ENCODE measurements at places on chromosomes 1 and 21. TPM values are rescaled to one million over a fixed set of nuclear protein-coding genes. Genes with fewer than 3 reads are reported as not detected.

- no peak overlapping the region for H3K27ac ChIP-seq
- no peaks in the 10 kb centered on the region for H3K4me1 ChIP-seq
- no peak overlapping the region for H3K4me3 ChIP-seq
- no peaks in the 10 kb centered on the region for H3K27me3 ChIP-seq
- no peak for DNase-seq
- no peaks in the 10 kb centered on the region for H3K36me3 ChIP-seq
These were observed 39.8 kb downstream of the CD53 start for GRCh38 chr1:110912784-110913183.

DNA sequence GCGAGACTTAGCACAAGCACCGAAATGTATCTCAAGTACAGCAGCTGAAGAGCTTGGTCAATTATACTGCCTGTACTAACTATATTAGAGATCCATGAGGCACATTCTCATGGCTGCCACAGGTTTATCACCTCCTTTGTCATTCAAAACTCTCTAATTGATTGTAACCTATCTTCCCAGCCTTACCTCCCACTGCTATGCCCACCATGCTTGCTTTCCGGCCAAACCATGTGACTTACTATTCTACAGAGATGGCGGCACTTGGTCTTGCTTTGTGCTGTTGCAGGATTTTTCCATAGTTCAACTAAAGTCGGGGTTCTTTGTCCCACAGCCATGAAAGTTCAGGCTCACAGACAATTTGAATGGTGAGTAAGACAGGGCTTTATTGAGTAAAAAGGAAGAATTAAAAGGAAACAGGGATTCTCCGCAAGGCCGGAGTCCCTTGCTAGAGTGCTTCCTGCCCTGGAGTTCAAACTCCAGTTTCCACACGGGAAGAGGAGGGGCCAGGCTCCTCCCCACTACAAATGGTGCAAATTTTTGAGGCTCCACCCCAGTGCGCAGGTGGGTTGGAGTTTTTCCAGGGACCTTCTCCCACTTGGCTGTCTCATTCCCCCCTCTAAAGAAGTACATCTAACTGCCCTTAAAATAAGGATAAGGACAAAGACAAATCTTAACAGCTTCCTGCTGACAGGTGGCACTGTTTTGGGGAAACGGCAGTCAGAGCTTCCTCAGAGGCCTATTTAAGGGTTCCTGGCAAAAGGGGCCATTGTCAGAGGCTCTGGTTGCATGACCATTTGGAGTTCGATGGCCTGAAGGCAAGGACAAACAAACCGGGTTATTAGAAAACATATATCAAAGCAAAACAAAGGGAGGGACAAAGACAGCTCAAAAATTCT, 28.7 kb downstream of the FMO2 start:
- peaks cover 11% of the 10 kb centered on the region for H3K4me1 ChIP-seq
- H3K27ac ChIP-seq, result no peak overlapping the region
- H3K36me3 ChIP-seq, result no peaks in the 10 kb centered on the region

GRCh38 chr21:33042812-33043211, 17.1 kb downstream of the OLIG2 start:
- H3K27me3 ChIP-seq, result peaks cover 58% of the 10 kb centered on the region
- H3K4me1 ChIP-seq, result no peaks in the 10 kb centered on the region
- no peak overlapping the region for H3K27ac ChIP-seq

DNA sequence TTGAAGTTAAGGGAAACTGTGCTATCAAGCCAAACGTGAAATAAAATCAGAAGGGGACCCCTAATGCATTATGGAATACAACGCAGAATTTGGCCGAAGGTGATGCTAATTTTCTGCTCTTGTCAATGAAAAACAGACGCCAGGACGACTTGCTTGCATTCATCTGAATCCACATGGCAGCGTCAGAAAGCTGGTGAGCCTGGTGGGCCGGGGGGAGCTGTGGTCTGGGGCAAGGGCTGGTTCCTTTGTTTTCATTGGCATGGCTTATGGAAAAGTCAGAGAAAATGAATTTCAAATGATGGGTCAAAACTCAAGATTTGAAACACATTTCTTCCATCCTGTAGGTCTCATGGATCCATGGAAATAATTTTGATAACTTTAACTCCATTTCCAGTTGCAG, 86.4 kb upstream of the RUNX1 start:
- H3K36me3 ChIP-seq, result no peaks in the 10 kb centered on the region
- DNase-seq, result no peak
- no peak overlapping the region for H3K27ac ChIP-seq
- no peak overlapping the region for H3K4me3 ChIP-seq

DNA sequence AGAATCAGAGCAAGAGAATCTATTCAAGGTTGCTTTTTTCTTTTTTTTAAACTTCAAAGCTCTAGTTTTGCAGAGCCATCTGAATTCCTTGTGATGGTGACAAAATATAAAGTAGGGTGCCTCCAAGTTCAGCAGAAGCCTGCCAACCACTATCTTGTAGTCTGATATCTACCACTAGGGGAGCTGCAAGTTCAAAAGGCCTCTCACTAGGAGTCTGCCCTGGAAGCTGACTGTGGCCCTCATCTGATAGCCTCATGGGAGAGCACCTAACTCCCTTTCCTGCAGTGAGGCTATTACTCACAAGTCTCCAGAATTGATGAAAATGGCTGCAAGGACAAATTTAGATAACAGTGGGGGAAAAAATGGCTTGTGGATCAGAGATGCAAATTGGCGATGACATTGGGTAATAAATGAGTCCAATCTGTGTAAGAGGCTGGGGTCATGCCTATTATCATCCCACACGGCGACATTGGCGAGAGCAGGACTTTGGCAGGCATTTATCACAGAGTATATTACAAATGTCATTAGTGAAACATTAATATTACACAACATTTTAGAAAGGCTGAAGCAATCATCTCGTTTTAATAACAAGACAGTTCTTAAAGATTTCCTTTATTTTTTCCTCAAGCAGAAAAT, 10.7 kb upstream of the ZP4 start:
- no peaks in the 10 kb centered on the region for H3K27me3 ChIP-seq
- H3K4me1 ChIP-seq, result no peaks in the 10 kb centered on the region
- H3K36me3 ChIP-seq, result no peaks in the 10 kb centered on the region
- no peak overlapping the region for H3K27ac ChIP-seq
- no peak overlapping the region for H3K4me3 ChIP-seq
- no peak for DNase-seq

GRCh38 chr1:73800376-73800775, 397.6 kb downstream of the LRRIQ3 start:
- H3K4me1 ChIP-seq, result no peaks in the 10 kb centered on the region
- H3K27me3 ChIP-seq, result no peaks in the 10 kb centered on the region
- H3K4me3 ChIP-seq, result no peak overlapping the region
- DNase-seq, result no peak
- no peak overlapping the region for H3K27ac ChIP-seq

DNA sequence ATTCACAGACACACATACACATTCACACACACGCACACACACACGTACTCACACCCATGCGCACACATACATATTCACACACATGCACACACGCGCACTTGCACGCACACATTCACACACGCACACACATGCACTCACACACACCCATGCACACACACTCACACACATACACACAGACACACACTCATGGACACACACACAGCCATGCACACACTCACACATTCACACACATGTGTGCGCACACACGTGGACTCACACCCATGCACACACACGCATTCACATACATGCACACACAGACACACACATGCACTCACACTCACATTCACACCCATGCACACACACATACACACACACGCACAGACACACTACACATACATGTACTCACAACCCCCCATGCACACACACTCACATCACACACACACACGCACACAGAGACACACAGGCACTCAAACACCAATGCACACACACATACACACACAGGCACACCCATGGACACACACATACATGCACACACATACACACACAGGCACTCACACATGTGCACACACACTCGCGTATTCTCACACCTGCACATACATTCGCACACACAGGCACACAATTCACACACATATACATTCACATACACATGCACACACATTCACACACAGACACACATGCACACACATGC, 589.1 kb downstream of the PTPRU start:
- no peak overlapping the region for H3K4me3 ChIP-seq
- no peaks in the 10 kb centered on the region for H3K4me1 ChIP-seq
- no peak for DNase-seq
- no peaks in the 10 kb centered on the region for H3K36me3 ChIP-seq
- peaks cover 60% of the 10 kb centered on the region for H3K27me3 ChIP-seq
- H3K27ac ChIP-seq, result no peak overlapping the region

DNA sequence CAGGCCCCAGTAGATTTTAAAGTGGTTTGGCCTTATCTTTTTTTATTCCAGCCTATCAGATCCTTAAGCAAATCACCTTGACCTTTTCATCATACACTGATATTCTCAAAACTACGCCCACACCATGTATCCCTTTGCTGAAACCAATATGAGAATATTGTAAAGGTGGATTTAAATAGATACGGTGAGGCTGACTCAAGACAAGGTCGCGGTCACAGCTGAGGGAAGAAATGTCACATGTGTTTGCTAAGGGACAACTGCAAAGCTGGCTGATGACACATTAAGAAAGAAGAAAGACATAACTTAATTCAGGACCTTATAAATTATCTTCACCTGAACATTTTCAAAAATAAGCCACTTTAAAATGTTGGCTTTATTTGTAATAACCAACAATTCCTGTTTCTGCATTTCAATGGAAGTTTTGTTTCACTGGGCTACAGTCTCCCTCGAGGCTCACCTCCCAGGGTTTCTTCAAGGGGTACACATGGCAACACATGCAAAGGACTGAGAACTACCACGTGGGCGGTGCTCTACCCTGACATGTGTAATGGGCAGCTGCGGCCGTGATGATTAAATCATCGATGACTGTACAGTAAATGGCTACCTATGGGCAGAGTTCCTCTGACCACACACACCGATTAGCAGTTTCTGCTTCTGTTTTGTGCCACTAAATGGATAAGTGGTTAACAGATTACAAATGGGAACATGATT, 189.5 kb downstream of the SIPA1L2 start:
- H3K27ac ChIP-seq, result no peak overlapping the region
- no peaks in the 10 kb centered on the region for H3K27me3 ChIP-seq
- H3K4me3 ChIP-seq, result no peak overlapping the region
- H3K36me3 ChIP-seq, result peaks cover 52% of the 10 kb centered on the region
- H3K4me1 ChIP-seq, result peaks cover 6% of the 10 kb centered on the region

GRCh38 chr1:33364565-33364918, 43.6 kb upstream of the A3GALT2 start:
- peaks cover 45% of the 10 kb centered on the region for H3K4me1 ChIP-seq
- no peak overlapping the region for H3K4me3 ChIP-seq
- no peak for DNase-seq
- H3K27me3 ChIP-seq, result no peaks in the 10 kb centered on the region
- peak overlapping the region; percentile 33 for H3K27ac ChIP-seq

- no peaks in the 10 kb centered on the region for H3K36me3 ChIP-seq
- H3K27ac ChIP-seq, result peak overlapping the region; percentile 6
- peaks cover 29% of the 10 kb centered on the region for H3K4me1 ChIP-seq
- DNase-seq, result no peak
- H3K4me3 ChIP-seq, result no peak overlapping the region
These were observed 81.0 kb upstream of the VAV3 start for GRCh38 chr1:108046026-108046425.

DNA sequence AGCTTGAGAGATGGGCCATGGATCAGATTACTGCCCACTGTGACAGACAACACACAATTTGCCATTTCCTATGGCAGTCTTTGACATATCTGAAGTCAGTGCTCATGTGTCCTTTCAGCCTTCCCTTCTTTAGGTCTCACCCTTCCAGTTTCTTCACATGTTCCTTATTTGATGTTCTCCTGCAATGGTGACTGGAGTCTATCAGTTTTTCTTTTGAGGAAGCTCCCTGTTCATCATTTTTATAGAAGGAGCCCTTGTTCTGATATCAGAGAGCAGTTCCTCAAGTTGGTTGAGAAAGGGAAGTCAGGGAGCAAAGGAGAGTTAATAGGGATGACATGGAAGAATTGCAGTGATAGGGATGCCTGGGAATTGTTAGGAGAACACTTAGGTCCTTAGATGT, 42.2 kb downstream of the DISC1 start:
- no peaks in the 10 kb centered on the region for H3K4me1 ChIP-seq
- H3K4me3 ChIP-seq, result no peak overlapping the region
- no peaks in the 10 kb centered on the region for H3K27me3 ChIP-seq

- peaks cover 2% of the 10 kb centered on the region for H3K27me3 ChIP-seq
- DNase-seq, result no peak
- no peak overlapping the region for H3K27ac ChIP-seq
- no peaks in the 10 kb centered on the region for H3K4me1 ChIP-seq
- no peak overlapping the region for H3K4me3 ChIP-seq
- no peaks in the 10 kb centered on the region for H3K36me3 ChIP-seq
These were observed 42.9 kb downstream of the HLX start for GRCh38 chr1:220921971-220922635.

Gene CDCA8
- total RNA-seq, result 4.7 TPM

Gene SLC26A9
- 6.3 TPM for total RNA-seq

Gene FOXO6
- 2.8 TPM for total RNA-seq

Gene NRIP1
- total RNA-seq, result 18.4 TPM

Gene ARMH1
- 1.4 TPM for total RNA-seq

Gene CYB5RL
- total RNA-seq, result 5.2 TPM

Gene HRNR
- not detected for total RNA-seq

Measured in suprapubic skin (tissue), 4 donors.